Karpas-422 (cell line): ENCODE measurements at places on chromosomes 4 and X. TPM values are rescaled to one million over a fixed set of nuclear protein-coding genes. Genes with fewer than 3 reads are reported as not detected.

GRCh38 chr4:143417679-143418403 is 81.2 kb downstream of the GAB1 start:
- no peaks in the 10 kb centered on the region for H3K4me1 ChIP-seq
- no peak overlapping the region for H3K27ac ChIP-seq
- no peaks in the 10 kb centered on the region for H3K36me3 ChIP-seq
- no peaks in the 10 kb centered on the region for H3K27me3 ChIP-seq
- no peak for DNase-seq

- no peaks in the 10 kb centered on the region for H3K27me3 ChIP-seq
- no peak overlapping the region for H3K27ac ChIP-seq
- DNase-seq: peak; percentile 47
- no peaks in the 10 kb centered on the region for H3K36me3 ChIP-seq
- H3K4me1 ChIP-seq: no peaks in the 10 kb centered on the region
Measured at GRCh38 chr4:134762053-134762452, 560.5 kb upstream of the PABPC4L start.

DNA sequence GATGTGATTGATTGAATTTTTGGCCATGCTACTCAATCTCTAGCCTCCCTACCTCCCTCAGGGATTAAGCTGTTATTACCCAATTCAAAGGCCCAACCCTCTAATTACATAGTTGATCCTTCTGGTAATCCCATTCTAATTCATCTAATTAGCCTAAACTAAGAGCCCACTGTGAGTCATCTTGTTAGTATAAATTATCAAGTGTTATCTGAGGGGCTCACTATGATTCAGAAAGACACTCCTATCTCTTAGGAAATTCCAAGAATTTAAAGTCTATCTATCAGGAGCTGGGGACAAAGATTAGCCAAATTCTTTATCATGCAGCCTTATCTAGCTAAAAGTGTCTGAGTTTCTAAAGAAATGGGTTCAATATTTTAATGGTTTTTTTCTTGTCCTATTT is 32.9 kb upstream of the VEGFC start:
- no peak overlapping the region for H3K4me3 ChIP-seq
- no peaks in the 10 kb centered on the region for H3K27me3 ChIP-seq
- no peak overlapping the region for H3K27ac ChIP-seq
- DNase-seq: no peak

- no peak overlapping the region for H3K4me3 ChIP-seq
- no peak overlapping the region for H3K27ac ChIP-seq
- no peak for DNase-seq
Measured at GRCh38 chr4:14772388-14772787, 229.9 kb upstream of the CPEB2 start.

GRCh38 chr4:111701102-111701501 is 444.2 kb upstream of the FAM241A start:
- H3K27me3 ChIP-seq: no peaks in the 10 kb centered on the region
- no peak for DNase-seq
- no peak overlapping the region for H3K27ac ChIP-seq

GRCh38 chr4:141220271-141220670 is 424 bp upstream of the ZNF330 start:
- H3K4me1 ChIP-seq: peaks cover 14% of the 10 kb centered on the region
- H3K27ac ChIP-seq: no peak overlapping the region
- no peaks in the 10 kb centered on the region for H3K27me3 ChIP-seq
- no peak for DNase-seq
- peaks cover 26% of the 10 kb centered on the region for H3K36me3 ChIP-seq
- H3K4me3 ChIP-seq: peak overlapping the region; percentile 90

GRCh38 chrX:67998540-67998939 is 434.8 kb downstream of the OPHN1 start:
- no peaks in the 10 kb centered on the region for H3K4me1 ChIP-seq
- no peak overlapping the region for H3K27ac ChIP-seq
- no peaks in the 10 kb centered on the region for H3K36me3 ChIP-seq
- no peaks in the 10 kb centered on the region for H3K27me3 ChIP-seq
- H3K4me3 ChIP-seq: no peak overlapping the region

- H3K4me3 ChIP-seq: no peak overlapping the region
- no peak for DNase-seq
- H3K4me1 ChIP-seq: no peaks in the 10 kb centered on the region
Measured at GRCh38 chrX:131975851-131976250, 47.3 kb upstream of the STK26 start.

GRCh38 chr4:44425614-44426208 is 22.9 kb downstream of the KCTD8 start:
- no peak overlapping the region for H3K27ac ChIP-seq
- H3K4me3 ChIP-seq: no peak overlapping the region
- no peaks in the 10 kb centered on the region for H3K27me3 ChIP-seq
- H3K36me3 ChIP-seq: no peaks in the 10 kb centered on the region
- no peak for DNase-seq
- H3K4me1 ChIP-seq: no peaks in the 10 kb centered on the region

GRCh38 chr4:176277162-176277904 is 8.3 kb upstream of the ASB5 start:
- peak; percentile 73 for DNase-seq
- H3K36me3 ChIP-seq: no peaks in the 10 kb centered on the region
- H3K4me3 ChIP-seq: no peak overlapping the region
- no peaks in the 10 kb centered on the region for H3K4me1 ChIP-seq
- H3K27ac ChIP-seq: no peak overlapping the region
- no peaks in the 10 kb centered on the region for H3K27me3 ChIP-seq

GRCh38 chrX:38896724-38897298 is 95.6 kb downstream of the MID1IP1 start:
- H3K36me3 ChIP-seq: no peaks in the 10 kb centered on the region
- no peak for DNase-seq
- no peak overlapping the region for H3K27ac ChIP-seq
- no peaks in the 10 kb centered on the region for H3K4me1 ChIP-seq
- H3K4me3 ChIP-seq: no peak overlapping the region

DNA sequence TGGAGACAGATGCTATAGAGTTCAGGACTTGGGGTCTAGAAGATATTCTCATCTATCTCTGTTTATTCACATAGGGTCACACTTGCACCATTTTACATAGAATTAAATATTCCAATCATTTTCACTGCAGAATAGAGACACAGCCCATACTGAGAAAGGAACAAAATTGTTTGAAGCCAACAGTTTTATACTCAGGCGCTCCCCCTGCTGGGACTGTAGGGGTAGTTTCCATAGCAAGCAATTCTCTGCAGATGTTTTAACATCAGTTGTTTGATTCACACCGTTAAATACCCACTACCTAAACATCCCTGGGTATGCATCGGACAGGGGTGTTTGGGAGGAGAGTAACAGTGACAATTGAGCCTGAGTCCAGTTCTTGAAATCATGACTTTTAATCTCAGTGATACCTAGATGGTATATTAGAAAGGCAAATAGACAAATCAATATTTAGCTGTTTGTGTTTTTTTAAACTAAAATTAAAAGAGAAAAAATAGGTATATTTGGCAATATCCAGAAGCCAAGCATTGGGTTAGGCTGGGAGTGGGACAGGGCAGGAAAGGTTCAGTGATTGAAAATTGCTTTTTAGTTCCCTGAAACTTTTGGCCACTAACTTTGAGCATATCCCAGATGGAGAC is 33.8 kb downstream of the LONRF3 start:
- H3K36me3 ChIP-seq: no peaks in the 10 kb centered on the region
- H3K27me3 ChIP-seq: no peaks in the 10 kb centered on the region
- peaks cover 83% of the 10 kb centered on the region for H3K4me1 ChIP-seq
- peak; percentile 79 for DNase-seq
- no peak overlapping the region for H3K4me3 ChIP-seq

DNA sequence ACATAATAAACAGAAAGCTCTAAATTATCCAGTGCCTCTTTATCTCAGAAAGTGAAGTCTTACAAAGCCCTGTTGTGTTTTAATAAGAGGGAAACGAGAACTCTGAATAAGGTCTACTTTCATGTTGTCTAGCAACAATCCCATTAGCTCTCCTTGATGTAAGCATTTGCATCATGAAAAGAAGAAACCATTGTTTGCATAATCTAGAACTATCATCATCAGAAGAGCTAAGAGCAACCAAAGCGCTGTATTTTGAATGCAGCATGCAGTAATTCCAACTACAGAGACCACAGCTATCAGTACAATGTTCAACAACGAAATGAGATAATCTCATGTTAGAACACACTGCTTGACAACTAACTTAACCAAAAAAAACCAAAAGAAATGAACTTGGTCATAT is 257.1 kb downstream of the CAMK2D start:
- H3K27me3 ChIP-seq: no peaks in the 10 kb centered on the region
- no peak overlapping the region for H3K4me3 ChIP-seq
- no peaks in the 10 kb centered on the region; the same call in 1 of the 2 replicates for H3K4me1 ChIP-seq
- DNase-seq: no peak
- peaks cover 76% of the 10 kb centered on the region for H3K36me3 ChIP-seq
- H3K27ac ChIP-seq: no peak overlapping the region

DNA sequence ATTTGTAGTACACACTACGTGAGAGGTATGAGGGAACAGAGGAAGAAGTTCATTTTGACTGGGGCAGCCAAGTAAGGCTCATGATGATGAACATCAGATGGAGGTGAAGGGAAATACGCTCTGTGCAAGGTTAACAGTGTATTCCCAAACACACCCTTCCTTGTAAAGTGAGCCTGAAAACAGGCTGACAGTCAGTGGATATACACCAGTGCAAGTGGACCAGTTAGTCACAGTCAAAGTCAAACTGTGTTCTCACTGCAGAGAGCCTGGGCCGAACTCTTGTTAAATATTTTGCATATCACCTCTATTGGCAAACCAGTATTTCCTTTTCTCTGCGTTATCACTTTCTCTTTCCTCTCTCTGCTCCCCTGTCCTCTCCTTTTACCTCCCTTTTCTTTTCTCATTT is 23.4 kb upstream of the RHOH start:
- H3K36me3 ChIP-seq: no peaks in the 10 kb centered on the region
- H3K27me3 ChIP-seq: no peaks in the 10 kb centered on the region

- no peak overlapping the region for H3K4me3 ChIP-seq
- H3K36me3 ChIP-seq: no peaks in the 10 kb centered on the region
- no peaks in the 10 kb centered on the region for H3K4me1 ChIP-seq
- no peaks in the 10 kb centered on the region for H3K27me3 ChIP-seq
Measured at GRCh38 chr4:8855818-8856245, 15.8 kb downstream of the HMX1 start.

DNA sequence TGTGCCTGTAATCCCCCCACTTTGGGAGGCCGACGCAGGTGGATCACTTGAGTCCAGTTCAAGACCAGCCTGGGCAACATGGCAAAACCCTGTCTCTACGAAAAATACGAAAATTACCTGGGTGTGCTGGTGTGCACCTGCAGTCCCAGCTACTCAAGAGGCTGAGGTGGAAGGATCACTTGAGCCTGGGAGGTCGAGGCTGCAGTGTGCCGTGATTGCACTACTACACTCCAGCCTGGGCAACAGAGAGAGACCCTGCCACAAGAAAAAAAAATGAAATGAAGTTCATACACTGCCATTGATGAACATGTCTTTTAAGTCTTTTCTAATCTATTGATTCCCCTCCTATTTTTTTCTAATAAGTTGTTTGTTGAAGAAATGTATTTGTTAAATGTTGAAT is 5.0 kb upstream of the ZFX start:
- H3K4me3 ChIP-seq: no peak overlapping the region
- no peak overlapping the region for H3K27ac ChIP-seq
- no peaks in the 10 kb centered on the region for H3K27me3 ChIP-seq
- peaks cover 12% of the 10 kb centered on the region for H3K4me1 ChIP-seq

DNA sequence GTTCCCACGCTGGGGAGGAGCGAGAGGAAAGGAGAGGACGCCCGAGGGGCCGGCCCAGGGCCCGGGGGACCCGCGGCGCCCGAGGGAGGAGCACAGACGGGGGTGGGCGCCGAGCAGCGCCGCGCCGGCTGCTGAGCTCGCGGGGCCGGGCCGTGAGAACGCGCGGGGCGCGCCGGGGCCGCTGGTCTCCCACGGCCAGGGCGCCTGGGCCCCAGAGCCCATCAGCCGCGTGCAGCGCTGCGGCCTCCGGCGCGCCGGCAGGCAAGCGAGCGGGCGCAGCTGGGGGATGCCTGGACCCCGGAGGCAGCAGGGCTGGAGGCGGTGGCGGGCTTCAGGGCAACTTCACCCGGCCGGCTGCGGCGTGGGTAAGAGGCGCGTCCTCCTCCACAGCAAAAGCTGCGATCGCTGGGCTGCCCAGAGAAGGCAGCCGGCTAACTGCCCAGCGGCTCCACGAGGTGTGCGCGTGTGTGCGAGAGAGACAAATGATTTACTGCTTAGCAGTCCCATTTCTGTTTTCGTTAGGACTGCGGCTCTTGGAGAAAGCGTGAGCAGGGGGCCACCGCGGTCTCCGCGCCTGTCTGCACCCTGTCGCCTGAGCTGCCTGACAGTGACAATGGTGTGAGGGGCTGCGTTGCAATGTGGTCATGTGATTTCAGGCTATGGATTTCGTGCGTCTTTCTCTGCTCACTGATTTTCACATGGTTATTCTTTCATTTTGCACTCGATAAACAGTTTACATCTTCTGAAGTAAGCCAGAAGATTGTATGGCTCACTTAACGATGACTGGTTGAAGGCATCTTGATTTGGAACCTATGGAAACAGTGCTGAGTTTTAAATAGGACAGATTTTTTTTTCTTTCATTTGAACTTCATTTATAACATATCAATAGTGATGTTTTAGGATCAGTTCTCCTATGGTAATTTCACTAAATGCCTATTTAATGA is 1.2 kb downstream of the GUCY1A1 start:
- H3K27ac ChIP-seq: peak overlapping the region; percentile 34; the same call in 1 of the 2 replicates
- DNase-seq: no peak
- H3K36me3 ChIP-seq: no peaks in the 10 kb centered on the region; the same call in 1 of the 2 replicates
- no peak overlapping the region for H3K4me3 ChIP-seq
- no peaks in the 10 kb centered on the region for H3K27me3 ChIP-seq
- H3K4me1 ChIP-seq: peaks cover 61% of the 10 kb centered on the region

- no peak overlapping the region for H3K27ac ChIP-seq
- DNase-seq: no peak
- no peak overlapping the region for H3K4me3 ChIP-seq
- no peaks in the 10 kb centered on the region for H3K27me3 ChIP-seq
Measured at GRCh38 chr4:112341033-112341432, 43.9 kb downstream of the ALPK1 start.

- H3K36me3 ChIP-seq: no peaks in the 10 kb centered on the region
- peak overlapping the region; percentile 85 for H3K27ac ChIP-seq
- H3K27me3 ChIP-seq: no peaks in the 10 kb centered on the region
- DNase-seq: peak; percentile 64
- peaks cover 18% of the 10 kb centered on the region; the same call in 1 of the 2 replicates for H3K4me1 ChIP-seq
Measured at GRCh38 chrX:30576881-30577280, 685 bp downstream of the TASL start.

- peaks cover 13% of the 10 kb centered on the region; the same call in 1 of the 2 replicates for H3K36me3 ChIP-seq
- H3K4me1 ChIP-seq: peaks cover 55% of the 10 kb centered on the region
- H3K27me3 ChIP-seq: no peaks in the 10 kb centered on the region
Measured at GRCh38 chrX:13666836-13667235, 13.9 kb downstream of the TCEANC start.

GRCh38 chr4:104747635-104748034 is 252.9 kb upstream of the CXXC4 start:
- H3K4me3 ChIP-seq: no peak overlapping the region
- H3K27ac ChIP-seq: no peak overlapping the region
- no peak for DNase-seq
- no peaks in the 10 kb centered on the region for H3K27me3 ChIP-seq

GRCh38 chrX:132022198-132022966 is 720 bp upstream of the STK26 start:
- no peaks in the 10 kb centered on the region for H3K27me3 ChIP-seq
- peaks cover 21% of the 10 kb centered on the region for H3K4me1 ChIP-seq
- peak; percentile 59 for DNase-seq

GRCh38 chr4:52957220-52957686 is 95.1 kb downstream of the RASL11B start:
- no peaks in the 10 kb centered on the region for H3K27me3 ChIP-seq
- H3K27ac ChIP-seq: no peak overlapping the region
- no peaks in the 10 kb centered on the region for H3K4me1 ChIP-seq
- H3K4me3 ChIP-seq: no peak overlapping the region
- no peak for DNase-seq
- no peaks in the 10 kb centered on the region for H3K36me3 ChIP-seq

The TRIM61 gene
- 6.9 and 8.4 TPM in 2 replicates for total RNA-seq

The TRMT2B gene
- 11.3 and 11.6 TPM in 2 replicates for total RNA-seq

The ASMT gene
- 0.29 TPM in 1 of 2 replicates, not detected in the other for total RNA-seq

The FMR1 gene
- 36.5 and 36.6 TPM in 2 replicates for total RNA-seq

The PRKG2 gene
- total RNA-seq: not detected in 2 replicates

The EREG gene
- total RNA-seq: not detected in 2 replicates

The NOX1 gene
- total RNA-seq: not detected in 2 replicates
